ENCODE measurements at places on chromosomes 6 and 20.

GRCh38 chr6:53107091-53107490 lies 41.5 kb downstream of the GCM1 start:
- DNase-seq = no peak

DNA sequence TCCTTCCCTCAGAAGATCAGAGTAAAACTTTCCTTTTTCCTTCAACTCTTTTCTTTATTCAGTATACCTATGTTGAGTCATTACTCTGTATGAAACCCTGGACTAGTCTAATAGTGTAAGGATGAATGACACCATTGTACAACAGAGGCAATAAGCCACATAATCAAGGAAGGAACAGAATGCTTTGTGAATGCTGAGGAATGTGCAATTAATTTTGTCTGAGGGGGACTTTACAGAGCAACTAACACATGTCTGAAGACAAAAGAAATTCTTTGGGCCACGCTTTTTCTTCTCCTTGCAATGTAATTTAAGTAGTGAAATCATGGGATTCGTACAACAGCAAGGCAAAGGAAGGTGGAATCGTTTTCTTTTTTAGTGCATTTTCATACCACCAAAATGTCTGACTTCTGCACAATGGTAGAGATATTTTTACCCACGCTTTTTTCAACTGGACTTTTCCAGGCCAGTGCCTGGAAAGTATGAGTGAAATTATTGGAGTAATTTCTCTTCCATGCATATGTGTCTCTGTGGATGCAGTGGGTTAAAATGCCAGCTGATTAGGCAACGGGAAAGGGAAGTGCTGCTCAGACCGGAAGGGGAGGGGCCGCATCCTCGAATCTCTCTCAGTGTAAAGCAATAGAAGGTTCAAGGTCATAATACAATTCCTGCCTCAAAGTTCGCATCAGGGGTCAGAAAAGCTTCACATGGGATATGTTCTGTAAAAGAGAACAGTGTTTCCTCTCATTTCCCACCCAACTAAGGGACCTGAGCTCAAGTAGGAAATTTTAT lies 89.9 kb upstream of the MTHFD1L start:
- no peak for DNase-seq

DNA sequence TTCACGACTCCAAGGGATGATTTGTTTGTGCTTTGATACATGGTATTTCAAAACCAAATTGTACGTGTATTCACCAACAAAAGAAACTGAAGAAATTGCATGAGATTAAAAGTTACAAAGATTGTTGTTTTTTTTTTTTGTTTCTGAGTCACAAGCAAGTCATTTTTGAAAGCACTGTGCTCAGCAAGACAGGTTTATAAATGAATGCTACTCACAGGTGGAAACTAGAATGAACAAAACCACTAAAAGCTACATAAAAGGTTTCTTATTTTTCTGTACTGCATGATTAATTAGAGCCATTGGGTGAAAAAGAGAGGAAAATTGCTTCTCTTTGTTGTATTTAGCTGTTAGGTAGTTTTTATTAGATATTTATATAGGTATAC lies 90.2 kb upstream of the RIPOR2 start:
- DNase-seq = no peak

- DNase-seq = no peak
These were observed 2.9 kb downstream of the CPNE5 start for GRCh38 chr6:36836111-36837021.

GRCh38 chr20:24690408-24690807 lies 221.0 kb downstream of the SYNDIG1 start:
- no peak for DNase-seq

GRCh38 chr6:111411046-111411445 lies 72.0 kb downstream of the REV3L start:
- no peak for DNase-seq

GRCh38 chr6:134555672-134556071 lies 237.8 kb upstream of the SGK1 start:
- no peak for DNase-seq

GRCh38 chr6:83092756-83093399 lies 25.4 kb downstream of the DOP1A start:
- no peak for DNase-seq

DNA sequence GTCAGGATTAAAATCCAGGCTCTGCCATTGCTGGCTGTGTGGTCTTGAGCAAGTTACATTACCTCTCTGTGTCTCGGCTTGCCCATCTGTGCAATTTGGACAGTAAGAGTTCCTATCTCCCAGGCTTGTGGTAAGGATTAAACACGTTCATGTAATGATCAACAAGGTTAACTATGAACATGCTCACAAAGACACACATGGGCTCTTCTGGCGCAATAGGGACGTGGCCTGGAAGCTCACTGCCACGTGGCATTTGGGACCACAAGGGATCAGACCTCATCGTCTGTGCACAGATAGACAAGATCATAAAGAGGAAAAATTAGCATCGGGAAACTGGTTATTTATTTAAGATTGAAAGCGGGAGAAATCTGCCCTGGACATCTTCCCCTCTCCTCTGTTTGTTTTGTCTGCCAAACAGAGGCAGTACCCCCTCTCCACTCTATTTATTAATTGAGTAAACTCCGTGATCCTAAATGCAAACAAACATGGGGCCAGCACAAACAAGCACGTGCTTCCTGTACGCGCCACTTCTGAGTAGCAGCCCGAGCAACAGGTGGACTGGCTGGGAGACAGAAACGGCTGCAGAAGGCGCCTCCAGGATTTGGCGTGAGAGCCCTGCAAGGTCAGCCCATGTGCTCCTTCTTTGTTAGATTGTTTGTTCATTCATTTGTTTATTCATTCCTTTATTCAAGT lies 95.0 kb downstream of the CDH26 start:
- no peak for DNase-seq

- no peak for DNase-seq
These were observed 63.3 kb downstream of the STK35 start for GRCh38 chr20:2164966-2165365.

DNA sequence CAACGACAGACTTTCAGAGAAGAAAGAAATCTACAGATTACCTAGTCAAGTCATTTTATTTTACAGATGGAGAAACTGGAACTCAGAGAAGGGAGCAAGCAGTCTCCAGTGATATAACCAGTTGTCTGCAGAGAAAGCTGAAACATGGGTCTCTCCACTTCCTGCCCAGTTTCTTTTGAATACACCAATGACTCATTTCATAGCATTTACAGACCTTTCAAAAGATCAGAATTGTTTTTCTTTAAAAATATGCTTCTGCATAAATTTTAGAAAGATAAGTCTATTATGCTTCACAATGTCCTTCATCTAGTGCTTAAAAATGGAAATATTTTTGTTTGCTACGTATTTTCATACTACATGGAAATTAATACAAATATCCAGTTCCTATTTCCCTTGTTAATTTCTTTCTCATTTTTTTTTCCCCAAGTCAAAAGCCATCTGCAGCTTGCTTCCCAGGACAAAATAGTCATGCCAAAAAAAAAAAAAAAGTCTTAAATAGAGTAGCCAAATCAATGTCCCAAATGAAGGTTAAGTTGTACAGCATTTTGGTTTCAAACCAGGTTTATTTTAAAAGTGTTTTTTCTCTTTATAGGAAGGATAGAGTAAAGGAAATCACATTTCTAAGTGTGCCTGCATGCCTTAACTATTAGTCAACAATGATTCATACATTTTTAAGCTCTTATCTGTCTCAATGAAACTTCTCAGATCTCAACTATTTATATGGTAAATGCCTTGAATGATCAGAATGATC lies 36.9 kb downstream of the ARHGAP18 start:
- no peak for DNase-seq

GRCh38 chr20:14986026-14986655 lies 648.7 kb upstream of the FLRT3 start:
- no peak for DNase-seq

DNA sequence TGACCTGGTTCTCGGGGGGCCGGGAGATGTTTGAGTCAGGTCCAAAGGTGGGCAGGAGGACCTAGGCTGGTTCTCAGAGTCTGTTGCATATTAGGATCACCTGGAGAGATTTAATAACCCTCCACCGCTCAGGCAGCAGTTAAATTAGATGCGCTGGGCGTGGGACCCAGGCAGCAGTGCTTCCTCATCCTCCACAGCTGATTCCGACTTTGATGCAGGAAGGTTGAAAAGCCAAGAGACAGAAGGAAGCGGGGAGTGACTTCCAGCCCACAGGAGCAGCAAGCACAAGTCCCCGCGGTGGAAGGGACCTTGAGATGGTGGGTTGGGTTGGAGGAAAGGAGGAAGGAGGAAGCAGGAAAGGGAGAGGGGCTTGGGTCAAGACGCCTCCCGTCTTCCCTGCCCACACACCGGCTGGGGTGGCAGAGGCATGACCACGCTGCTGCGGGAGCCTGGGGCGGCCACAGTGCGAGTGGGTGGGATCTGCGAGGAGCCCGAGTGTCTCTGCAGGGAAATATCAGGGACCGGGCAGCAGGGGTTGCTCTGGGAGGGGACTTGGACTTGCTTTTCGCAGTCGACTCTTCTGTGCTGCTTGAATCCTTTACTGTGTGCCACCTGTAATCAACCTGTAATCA lies 146.0 kb downstream of the PHACTR3 start:
- DNase-seq = no peak

DNA sequence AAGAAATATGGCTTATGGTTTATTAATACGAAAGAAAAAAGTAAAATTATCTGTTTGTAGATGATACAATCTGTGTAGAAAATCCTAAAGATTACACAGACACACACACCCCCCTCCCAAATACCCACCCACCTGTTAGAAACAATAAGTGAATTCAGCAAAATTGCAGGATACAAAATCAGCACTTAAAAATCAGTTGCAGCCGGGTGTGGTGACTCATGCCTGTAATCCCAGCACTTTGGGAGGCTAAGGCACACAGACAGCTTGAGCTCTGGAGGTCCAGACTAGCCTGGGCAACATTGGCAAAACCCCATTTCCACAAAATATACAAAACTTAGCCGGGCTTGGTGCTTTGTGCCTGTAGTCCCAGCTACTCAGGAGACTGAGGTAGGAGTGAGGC lies 42.3 kb downstream of the NINL start:
- no peak for DNase-seq

GRCh38 chr6:118281291-118281690 lies 266.8 kb upstream of the PLN start:
- no peak for DNase-seq

- no peak for DNase-seq
These were observed 283.7 kb downstream of the CD83 start for GRCh38 chr6:14401246-14401645.
